Hematopoietic multipotent progenitor cell treated with erythropoietin and hydrocortisone succinate and interleukin-3 and kit ligand, for 6 days (in vitro differentiated cells): ENCODE measurements at places on chromosomes 4 and X.

- DNase-seq = no peak
These were observed 174.1 kb downstream of the COX18 start for GRCh38 chr4:72895408-72895807.

- peak; percentile 47 for DNase-seq
These were observed 30.4 kb downstream of the PGRMC1 start for GRCh38 chrX:119266364-119266995.

DNA sequence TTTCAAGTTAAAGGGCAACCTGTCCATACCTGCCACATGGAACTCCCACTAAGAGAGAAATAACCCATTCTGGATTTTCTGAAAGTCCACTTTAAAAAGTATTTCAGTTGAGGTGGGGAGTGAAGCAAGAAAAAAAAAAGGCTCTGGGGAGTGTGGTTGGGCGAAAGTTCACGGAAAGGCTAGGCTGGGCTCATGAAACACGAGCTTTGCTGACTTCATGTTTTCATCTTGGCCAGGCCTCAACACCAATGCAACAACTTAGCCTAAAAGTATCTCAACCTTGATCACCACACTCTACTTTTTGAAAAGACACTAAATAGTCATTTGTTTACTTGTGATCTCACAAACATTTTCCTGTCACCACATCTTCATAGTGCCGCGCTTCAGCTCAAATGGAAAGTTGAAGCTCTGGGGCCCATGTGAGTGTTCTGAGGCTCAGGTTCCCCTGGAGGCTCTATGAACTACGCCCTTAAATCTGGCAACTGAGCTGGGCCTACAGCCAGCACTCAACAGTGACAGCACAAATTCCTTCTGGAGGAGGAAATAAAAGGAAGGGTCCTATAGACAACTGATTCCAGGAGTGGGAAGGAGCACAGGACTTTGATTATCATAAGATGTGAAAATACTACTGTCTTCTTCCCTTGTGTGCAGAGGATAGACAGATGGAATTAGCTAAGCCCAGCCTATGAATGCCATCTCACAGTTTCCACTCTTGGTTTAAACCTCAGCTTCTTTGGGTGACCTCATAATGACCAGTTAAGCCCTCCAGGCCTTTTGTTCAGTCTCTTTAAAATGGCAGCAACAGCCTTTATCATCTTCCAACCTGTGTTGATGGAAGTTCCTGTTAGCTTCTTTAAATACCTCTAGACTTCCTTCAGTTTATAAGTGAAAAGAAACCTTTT lies 5.1 kb downstream of the CD40LG start:
- no peak for DNase-seq

DNA sequence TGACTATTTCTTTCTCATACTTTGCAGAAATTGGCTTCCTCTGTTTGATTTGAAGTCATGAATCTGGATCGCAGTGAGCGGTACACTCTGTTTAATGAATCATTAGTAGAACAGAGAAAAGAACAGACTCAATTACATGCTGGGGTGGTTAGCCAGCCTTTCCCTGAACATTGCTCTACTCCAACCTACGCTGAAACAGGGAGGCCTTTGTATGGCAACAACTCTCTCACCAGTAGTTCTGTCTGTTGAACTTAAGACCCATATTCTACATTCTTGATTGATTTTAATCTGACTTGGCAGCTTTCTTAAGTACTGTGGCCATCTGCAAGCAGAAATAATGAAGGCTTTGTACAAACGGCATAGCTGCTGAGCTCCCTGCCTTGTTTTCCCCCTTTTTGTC lies 19.0 kb upstream of the AP1S2 start:
- DNase-seq = no peak

DNA sequence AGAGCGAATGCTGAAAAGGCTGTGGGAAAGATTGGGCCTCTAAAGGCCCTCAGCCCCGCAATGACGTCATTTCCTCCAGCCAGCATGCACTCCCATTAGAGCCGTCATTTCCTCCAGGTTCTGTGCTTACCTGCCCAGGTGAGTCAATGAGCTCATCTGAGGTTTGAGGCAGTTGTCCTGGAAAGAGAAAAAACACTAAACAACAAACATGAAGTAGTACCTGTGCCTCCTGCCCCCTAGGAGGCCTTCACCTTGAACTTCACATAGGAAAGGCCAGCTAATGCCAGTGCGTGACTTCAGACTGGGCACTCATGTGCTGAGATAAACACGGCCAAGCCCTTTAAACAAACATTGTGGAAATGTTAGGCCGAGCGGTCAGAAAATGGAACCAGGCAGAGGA lies 55.9 kb downstream of the FHDC1 start:
- no peak for DNase-seq

DNA sequence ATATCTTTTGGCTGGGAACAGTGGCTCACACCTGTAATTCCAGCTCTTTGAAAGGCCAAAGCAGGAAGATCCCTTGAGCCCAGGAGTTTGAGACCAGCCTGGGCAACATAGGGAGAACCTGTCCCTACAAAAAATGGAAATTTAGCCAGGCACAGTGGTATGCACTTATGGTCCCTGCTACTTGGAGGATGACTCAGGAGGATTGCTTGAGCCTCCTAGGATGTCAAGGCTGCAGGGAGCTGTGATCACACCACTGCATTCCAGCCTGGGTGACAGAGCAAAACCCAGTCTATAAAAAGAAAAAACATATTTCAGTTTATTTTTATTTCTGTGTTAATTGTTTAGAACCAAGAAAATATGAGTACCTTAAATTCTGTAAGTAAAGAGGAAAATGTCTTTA lies 123.7 kb downstream of the CBR4 start:
- DNase-seq = no peak

GRCh38 chr4:153335665-153336064 lies 8.8 kb upstream of the MND1 start:
- DNase-seq = no peak

DNA sequence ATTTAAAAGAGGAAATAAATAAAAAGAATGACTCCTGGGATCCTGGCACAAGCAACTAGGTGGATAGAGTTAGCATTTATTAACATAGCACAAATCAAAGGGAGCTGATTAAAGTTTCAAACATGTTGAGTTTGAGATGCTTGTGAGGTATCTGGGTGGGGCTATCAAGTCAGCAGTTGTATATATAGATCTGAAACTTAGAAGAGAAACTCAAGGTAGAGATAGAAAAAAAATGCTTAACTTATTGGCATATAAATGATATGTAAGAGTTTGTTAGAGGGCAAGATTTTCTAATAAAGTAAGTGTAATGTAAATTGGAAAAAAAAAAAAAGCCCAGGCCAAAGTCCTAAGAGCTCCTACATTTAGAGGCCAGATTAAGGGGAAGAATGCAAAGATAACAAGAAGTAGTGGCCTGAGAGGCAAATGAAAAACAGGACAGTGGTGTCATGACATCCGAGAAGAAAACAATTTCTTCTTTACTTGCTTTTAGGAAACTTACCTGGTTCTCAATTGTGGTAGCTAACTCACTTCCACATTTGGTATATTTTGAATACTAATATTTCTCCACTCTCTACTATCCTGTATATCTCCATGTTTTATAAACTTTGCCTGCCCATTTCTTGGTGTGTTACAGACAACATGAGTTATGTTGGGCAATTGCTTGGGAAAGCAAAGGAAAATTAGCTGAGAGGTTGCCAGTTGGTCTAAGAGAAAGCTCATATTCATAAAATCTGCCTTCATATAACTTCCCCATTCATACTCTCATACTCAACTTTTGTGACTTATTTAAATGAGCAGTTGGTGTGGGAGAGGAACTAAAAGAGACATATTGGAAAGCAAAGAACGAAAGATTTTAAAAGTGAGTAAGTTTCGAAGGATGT lies 169.2 kb downstream of the PARM1 start:
- no peak for DNase-seq

DNA sequence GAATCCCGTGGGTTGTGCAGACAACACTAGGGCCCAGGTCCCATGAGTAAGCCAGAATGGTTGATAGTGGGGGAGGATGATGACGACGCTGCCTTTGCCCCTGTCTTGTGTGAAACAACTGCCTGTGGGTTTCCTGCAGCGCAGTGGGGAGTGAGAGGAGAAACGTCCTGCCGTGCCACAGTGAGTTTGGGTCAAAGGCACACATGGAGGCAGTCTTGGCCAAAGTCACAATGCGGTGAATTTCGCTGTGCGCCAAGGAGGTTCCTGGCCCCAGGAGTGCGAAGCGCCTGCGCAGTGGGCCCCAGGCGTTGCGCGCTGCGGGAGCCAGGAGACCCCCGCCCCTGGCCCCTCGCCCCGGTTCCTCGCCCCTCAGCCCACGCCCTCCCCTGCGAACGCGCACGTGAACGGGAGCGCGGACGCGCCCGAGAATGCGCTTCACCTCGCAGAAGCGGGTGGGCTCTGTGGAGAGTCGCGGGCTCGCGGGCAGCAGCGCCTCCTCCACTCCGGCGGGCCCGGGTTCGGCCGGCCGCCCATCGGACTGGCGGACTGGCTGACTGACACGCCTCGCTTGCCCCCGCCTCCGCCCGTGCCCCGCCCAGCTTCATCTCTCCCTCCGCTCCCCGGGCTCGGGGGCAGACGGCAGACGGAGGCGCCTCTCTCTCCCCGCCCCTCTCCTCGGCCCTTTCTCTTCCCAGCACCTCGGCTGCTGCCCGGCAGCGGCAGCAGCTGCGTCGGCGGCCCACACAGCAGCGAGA lies at the start of gene NUDT10:
Gene NUDT10 (plus strand): TSS at position 635 of the 755 bp plus-strand sequence. CDS start 144 bp downstream, outside the sequence.
- peak; percentile 32 for DNase-seq

- no peak for DNase-seq
These were observed 562 bp downstream of the RNF212 start for GRCh38 chr4:1112821-1113182.

GRCh38 chrX:72146527-72146926 lies 14.8 kb upstream of the RTL5 start:
- no peak for DNase-seq

DNA sequence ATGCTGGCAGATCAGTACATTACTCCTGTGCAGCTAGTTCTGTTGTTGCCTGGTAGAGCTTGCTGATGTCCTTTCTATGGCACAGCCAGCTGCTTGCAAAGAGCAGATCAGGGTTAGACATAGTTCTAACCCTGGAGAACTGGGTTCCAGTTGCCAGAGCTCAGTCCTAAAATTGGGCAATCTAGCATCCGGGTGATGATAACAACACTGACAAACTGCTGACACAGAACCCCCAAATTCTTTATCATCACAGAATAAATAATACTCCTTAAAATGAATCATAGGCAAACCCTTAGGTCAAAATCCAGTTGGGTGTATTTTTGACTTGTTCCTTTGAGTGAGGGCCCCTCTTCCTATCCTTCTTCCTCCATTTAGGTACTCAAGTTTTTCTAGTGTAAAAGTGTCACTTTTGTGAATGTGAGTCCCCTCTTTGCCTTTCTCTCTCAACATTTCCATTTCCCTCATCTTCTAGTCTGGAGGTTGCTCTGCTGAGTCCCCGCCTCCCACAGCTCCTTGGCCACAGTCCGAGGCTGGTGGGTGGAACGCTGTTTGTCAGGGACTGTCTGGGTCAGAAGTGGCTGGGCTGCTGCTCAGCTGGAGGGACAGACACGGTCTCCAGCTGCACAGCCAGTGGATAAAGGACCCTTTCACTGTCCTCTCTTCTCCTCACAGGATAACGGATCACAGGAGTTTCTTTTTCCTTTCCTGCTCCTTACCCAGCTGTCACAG lies 93.6 kb upstream of the RASGEF1B start:
- no peak for DNase-seq

DNA sequence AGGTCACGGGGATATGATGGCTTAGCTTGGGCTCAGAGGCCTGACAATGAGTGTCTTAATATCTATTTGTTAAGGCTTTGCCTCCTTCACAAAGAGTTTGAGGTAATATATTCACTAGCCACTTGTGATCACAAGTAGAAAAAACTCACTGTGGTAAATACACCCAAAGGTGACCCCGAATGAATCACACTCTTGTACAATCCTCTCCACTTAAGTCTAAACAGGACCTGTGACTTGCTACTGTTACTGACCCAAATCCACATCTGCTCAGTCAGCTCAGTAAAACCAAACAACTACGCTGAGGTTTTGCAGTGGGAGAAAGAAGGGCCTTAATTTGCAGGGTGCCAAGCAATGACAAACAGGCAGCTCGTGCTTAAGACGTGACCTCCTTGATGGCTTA lies 223.8 kb upstream of the MAGEC2 start:
- DNase-seq = no peak

DNA sequence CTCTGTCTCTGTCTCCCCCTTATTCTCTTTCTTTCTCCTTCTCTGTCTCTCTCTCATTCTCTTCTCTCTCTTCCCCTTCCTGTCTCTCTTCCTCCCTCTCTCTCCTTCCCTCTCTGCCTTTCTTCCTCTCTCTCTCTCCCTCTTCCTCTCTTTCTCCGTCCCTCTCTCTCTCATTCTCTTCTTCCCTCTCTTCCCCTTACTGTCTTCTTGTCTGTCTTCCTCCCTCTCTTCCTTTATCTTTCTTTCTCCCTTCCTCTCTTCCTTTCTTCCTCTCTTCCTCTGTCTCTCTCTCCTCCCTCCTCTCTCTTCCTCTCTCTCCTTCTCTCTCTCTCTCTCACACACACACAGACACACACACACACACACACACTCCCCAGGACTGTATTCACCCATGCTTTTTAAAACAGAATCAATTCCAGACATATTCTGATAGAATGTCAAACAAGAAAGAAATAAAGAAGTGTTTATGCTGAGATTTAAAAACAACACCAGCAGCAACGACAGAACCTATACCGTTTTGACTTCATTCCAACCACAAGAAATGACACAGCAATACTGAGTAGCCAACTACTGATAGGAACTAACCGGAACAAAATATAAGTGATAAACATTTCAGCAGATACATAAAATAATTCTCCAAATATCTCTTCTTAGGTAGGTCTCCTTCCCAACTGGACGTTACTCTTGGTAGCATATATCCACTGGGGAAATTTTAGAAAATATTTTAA lies 296.7 kb downstream of the ASMT start:
- peak; percentile 23 for DNase-seq

DNA sequence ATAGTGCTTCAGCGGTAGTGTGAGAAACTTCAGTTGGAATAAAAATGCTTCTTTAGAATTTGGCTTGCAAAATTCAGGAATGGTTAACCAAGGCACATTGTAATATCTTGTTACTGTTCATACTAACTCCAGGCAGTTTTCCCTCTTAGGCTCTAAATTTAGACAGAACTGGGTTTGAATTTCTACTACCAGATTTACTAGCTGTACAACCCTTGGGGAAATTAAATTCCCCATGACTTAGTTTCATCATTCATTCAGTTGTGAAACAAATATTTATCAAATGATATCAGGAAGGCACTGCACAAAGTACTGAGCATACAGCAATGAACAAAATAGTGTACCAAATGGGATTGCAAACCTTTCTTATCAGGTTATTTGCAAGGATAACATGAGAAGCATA lies 135.0 kb upstream of the IL15 start:
- no peak for DNase-seq

- DNase-seq = no peak
These were observed 178.1 kb upstream of the LEF1 start for GRCh38 chr4:108346818-108347210.

GRCh38 chr4:128456171-128456570 lies 168.6 kb upstream of the PGRMC2 start:
- DNase-seq = no peak

- no peak for DNase-seq
These were observed 155.6 kb downstream of the PCDH7 start for GRCh38 chr4:30875658-30876269.
